ENCODE measurements at places on chromosomes 2 and 18. TPM values are rescaled to one million over a fixed set of nuclear protein-coding genes. Genes with fewer than 3 reads are reported as not detected.

- H3K27me3 ChIP-seq: no peaks in the 10 kb centered on the region
- H3K4me1 ChIP-seq: peaks cover 9% of the 10 kb centered on the region
These were observed 189.8 kb upstream of the NABP1 start for GRCh38 chr2:191488135-191488534.

Gene UGT1A1
- total RNA-seq: 2.6 TPM

DNA sequence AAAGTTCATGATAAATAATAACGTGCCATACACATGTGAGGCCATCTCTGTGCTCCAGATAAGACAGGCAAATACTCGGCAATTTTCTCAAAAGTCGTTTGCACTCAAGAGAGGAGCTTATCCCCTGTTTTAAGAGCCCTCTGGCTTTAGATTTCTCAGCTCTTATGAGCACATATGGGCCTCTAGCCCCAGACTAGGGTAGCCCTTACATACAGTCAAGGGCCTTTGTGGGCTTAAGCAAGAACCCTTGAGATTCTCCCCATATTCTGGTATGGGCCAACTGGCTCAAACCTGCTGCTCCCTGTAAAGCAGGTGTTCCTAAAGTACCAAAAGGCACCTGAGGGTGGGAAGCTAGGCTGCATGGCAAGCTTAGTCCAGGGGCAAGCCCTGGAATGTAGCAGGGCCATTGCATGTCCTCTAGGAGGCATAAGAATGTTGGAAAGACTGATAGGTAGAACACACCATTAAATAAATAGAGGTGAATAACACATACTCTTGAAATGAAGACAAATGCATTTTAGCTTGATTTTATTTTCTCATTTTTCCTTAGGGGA lies 66.1 kb downstream of the FASTKD2 start:
- H3K36me3 ChIP-seq: no peaks in the 10 kb centered on the region
- H3K27ac ChIP-seq: no peak overlapping the region
- no peak for DNase-seq
- no peaks in the 10 kb centered on the region for H3K27me3 ChIP-seq

- DNase-seq: peak; percentile 5
- peaks cover 16% of the 10 kb centered on the region for H3K4me1 ChIP-seq
- no peaks in the 10 kb centered on the region for H3K36me3 ChIP-seq
- H3K4me3 ChIP-seq: no peak overlapping the region
These were observed 185.0 kb upstream of the RASGRP3 start for GRCh38 chr2:33291278-33292013.

DNA sequence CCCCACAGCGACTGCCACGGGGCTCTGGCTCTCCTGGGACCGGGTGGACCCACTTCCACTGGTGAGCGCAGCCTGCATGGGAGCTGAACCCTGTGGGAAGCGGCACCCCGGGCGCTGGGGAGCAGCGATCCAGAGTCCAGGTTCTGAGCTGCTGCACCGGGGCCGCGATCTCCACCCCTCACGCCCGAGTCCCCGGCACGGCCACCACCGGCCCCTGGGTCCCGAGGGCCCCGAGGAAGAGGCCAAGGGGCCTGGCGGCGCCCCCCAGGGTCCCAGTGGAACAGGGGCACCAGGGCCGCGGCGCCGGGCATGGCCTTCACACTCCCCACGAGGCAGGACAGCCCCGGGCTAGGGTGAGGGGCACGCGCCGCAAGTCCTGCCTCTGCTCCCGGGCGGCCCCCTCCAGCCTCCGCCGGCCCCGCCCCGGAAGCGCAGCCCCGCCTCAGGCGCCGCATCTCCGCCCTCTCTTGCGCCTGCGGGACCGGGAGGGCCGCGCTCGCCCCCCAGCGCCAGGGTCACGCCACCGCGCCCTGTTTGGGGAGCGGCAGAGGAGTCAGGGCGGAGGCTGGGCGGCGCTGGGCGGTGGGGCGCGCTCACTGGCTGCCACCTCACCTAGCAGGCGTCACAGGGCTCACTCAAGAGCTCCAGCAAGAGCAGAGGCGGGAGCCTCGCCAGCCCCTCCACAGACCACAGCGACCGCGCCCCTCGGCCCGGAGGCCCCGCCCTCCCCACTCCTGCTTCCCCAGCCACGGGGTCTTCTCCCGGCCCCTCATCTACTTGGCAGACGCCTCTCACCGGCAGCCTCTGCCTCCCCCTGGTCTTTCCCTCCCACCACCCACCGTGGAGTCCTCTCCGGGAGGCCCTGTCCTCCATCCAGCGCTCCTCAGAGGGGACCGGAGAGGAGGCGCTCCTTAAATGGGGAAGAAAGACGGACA lies 26.8 kb downstream of the THAP4 start:
- H3K27me3 ChIP-seq: no peaks in the 10 kb centered on the region
- no peaks in the 10 kb centered on the region for H3K4me1 ChIP-seq
- DNase-seq: no peak
- H3K36me3 ChIP-seq: no peaks in the 10 kb centered on the region

Gene C2orf72
- total RNA-seq: 105 TPM

DNA sequence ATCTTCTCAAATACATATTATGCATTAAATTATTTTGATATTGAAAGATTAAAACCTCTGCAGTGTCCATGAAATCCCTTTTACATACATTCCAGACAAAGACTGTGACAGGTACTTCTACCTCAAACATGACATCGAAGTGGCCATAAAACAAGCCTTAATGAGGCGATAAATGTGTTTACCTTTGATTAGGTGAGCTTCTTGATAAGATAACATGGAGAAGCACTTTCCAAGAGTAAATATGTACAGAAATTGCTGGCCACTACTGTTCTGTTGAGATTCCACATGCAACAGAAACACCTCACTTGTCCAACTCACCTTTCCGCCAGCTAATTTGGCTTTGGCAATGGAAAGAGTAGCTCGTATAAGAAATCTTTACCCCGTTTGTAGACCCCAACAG lies 55.2 kb downstream of the ZEB2 start:
- H3K27ac ChIP-seq: no peak overlapping the region
- no peak overlapping the region for H3K4me3 ChIP-seq
- DNase-seq: peak; percentile 50
- H3K4me1 ChIP-seq: no peaks in the 10 kb centered on the region
- peaks cover 13% of the 10 kb centered on the region for H3K27me3 ChIP-seq
- no peaks in the 10 kb centered on the region for H3K36me3 ChIP-seq

DNA sequence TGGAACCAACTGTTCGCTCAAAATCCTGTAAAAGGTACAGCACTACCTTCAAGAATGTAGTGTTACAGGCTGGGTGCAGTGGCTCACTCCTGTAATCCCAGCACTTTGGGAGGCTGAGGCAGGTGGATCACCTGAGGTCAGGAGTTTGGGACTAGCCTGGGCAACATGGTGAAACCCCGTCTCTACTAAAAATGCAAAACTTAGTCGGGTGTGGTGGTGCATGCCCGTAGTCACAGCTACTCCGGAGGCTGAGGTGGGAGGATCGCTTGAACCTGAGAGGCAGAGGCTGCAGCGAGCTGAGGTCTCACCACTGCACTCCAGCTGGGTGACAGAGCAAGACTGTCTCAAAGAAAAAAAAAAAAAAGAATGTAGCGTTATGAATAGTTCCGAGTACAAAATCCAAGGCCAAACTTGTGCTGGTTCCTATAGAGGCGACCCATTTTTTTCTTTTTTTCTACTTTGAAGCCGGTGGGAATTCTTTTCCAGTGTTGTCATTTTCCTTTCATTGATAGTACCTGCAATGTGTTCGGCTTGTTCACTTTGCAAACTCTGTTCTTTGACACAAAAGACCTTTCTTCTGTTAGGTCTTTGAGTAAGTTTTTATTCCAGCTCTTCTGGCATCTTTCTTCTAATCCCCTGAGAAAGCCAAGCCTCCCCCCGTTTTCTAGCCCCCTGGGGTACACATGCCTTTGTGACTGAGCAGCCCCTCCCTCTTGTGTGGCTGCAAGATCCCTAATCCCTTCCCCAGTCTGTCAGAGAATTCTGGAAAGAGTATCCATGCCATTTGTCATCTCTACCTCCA lies 25.1 kb downstream of the INPP5D start:
- H3K27ac ChIP-seq: no peak overlapping the region
- no peak for DNase-seq
- H3K4me3 ChIP-seq: no peak overlapping the region
- H3K4me1 ChIP-seq: no peaks in the 10 kb centered on the region
- no peaks in the 10 kb centered on the region for H3K27me3 ChIP-seq

GRCh38 chr18:60372596-60372995 lies at the start of gene MC4R:
MC4R (minus strand) TSS chr18:60372775; CDS start chr18:60372349, 426 bp downstream.
- H3K27me3 ChIP-seq: no peaks in the 10 kb centered on the region
- no peak within 1 kb of the TSS for H3K4me3 ChIP-seq
- no peaks in the 10 kb centered on the region for H3K4me1 ChIP-seq
- no peaks in the 10 kb centered on the region for H3K36me3 ChIP-seq

GRCh38 chr2:17579605-17580318 lies 39.3 kb downstream of the VSNL1 start:
- no peak for DNase-seq
- H3K4me3 ChIP-seq: no peak overlapping the region
- H3K27me3 ChIP-seq: no peaks in the 10 kb centered on the region
- no peaks in the 10 kb centered on the region for H3K36me3 ChIP-seq

- no peaks in the 10 kb centered on the region for H3K36me3 ChIP-seq
- no peak for DNase-seq
- H3K27ac ChIP-seq: no peak overlapping the region
- no peaks in the 10 kb centered on the region for H3K27me3 ChIP-seq
These were observed 73.3 kb downstream of the RHOB start for GRCh38 chr2:20520128-20520527.

GRCh38 chr2:173028141-173028540 lies 47.5 kb upstream of the MAP3K20 start:
- no peak overlapping the region for H3K4me3 ChIP-seq
- no peak for DNase-seq
- peaks cover 19% of the 10 kb centered on the region for H3K4me1 ChIP-seq
- peak overlapping the region; percentile 19 for H3K27ac ChIP-seq

- DNase-seq: no peak
- H3K4me3 ChIP-seq: no peak overlapping the region
- H3K27me3 ChIP-seq: no peaks in the 10 kb centered on the region
- no peak overlapping the region for H3K27ac ChIP-seq
These were observed 1277.0 kb upstream of the SLC39A10 start for GRCh38 chr2:194380011-194380410.

Gene PAIP2B
- total RNA-seq: 9.9 TPM

- no peaks in the 10 kb centered on the region for H3K4me1 ChIP-seq
- H3K4me3 ChIP-seq: no peak overlapping the region
- no peaks in the 10 kb centered on the region for H3K36me3 ChIP-seq
These were observed 24.6 kb upstream of the TXNDC2 start for GRCh38 chr18:9861157-9861556.

- H3K4me3 ChIP-seq: no peak overlapping the region
- no peaks in the 10 kb centered on the region for H3K36me3 ChIP-seq
- peaks cover 17% of the 10 kb centered on the region for H3K4me1 ChIP-seq
- no peak overlapping the region for H3K27ac ChIP-seq
- no peak for DNase-seq
These were observed 4.7 kb upstream of the IL37 start for GRCh38 chr2:112906276-112906675.

GRCh38 chr18:59301929-59302328 lies 16.5 kb downstream of the CPLX4 start:
- no peak overlapping the region for H3K27ac ChIP-seq
- H3K36me3 ChIP-seq: no peaks in the 10 kb centered on the region
- H3K4me3 ChIP-seq: no peak overlapping the region
- no peaks in the 10 kb centered on the region for H3K4me1 ChIP-seq

Gene RIT2
- not detected for total RNA-seq

- peaks cover 8% of the 10 kb centered on the region for H3K36me3 ChIP-seq
- no peaks in the 10 kb centered on the region for H3K27me3 ChIP-seq
- peak overlapping the region; percentile 82 for H3K4me3 ChIP-seq
- H3K27ac ChIP-seq: peak overlapping the region; percentile 98
These were observed 1.1 kb downstream of the ZNF513 start for GRCh38 chr2:27379383-27379835.

GRCh38 chr2:185128346-185128745 lies 530.0 kb downstream of the ZNF804A start:
- DNase-seq: no peak
- no peak overlapping the region for H3K4me3 ChIP-seq
- H3K36me3 ChIP-seq: no peaks in the 10 kb centered on the region
- no peaks in the 10 kb centered on the region for H3K4me1 ChIP-seq

Gene ERBB4
- total RNA-seq: not detected

- no peak for DNase-seq
- no peak overlapping the region for H3K27ac ChIP-seq
- H3K36me3 ChIP-seq: no peaks in the 10 kb centered on the region
- H3K4me3 ChIP-seq: no peak overlapping the region
- no peaks in the 10 kb centered on the region for H3K4me1 ChIP-seq
- H3K27me3 ChIP-seq: no peaks in the 10 kb centered on the region
These were observed 6.1 kb upstream of the DCC start for GRCh38 chr18:52333860-52334259.

- no peak overlapping the region for H3K4me3 ChIP-seq
- no peak overlapping the region for H3K27ac ChIP-seq
- H3K4me1 ChIP-seq: no peaks in the 10 kb centered on the region
- no peaks in the 10 kb centered on the region for H3K27me3 ChIP-seq
- H3K36me3 ChIP-seq: no peaks in the 10 kb centered on the region
- DNase-seq: no peak
These were observed 68.9 kb downstream of the CAPN13 start for GRCh38 chr2:30738141-30738911.

- H3K36me3 ChIP-seq: no peaks in the 10 kb centered on the region
- H3K4me1 ChIP-seq: peaks cover 8% of the 10 kb centered on the region
- H3K4me3 ChIP-seq: no peak overlapping the region
These were observed 28.1 kb downstream of the SLC1A4 start for GRCh38 chr2:65017335-65017734.

Gene EDAR
- total RNA-seq: 0.95 TPM

GRCh38 chr2:238132463-238133450 lies 5.7 kb upstream of the KLHL30 start:
- H3K27me3 ChIP-seq: no peaks in the 10 kb centered on the region
- no peak overlapping the region for H3K27ac ChIP-seq

GRCh38 chr2:65922794-65923193 lies 490.4 kb upstream of the SPRED2 start:
- no peaks in the 10 kb centered on the region for H3K27me3 ChIP-seq
- no peak for DNase-seq
- H3K36me3 ChIP-seq: no peaks in the 10 kb centered on the region
- no peaks in the 10 kb centered on the region for H3K4me1 ChIP-seq

- no peaks in the 10 kb centered on the region for H3K4me1 ChIP-seq
- H3K36me3 ChIP-seq: no peaks in the 10 kb centered on the region
- H3K27me3 ChIP-seq: no peaks in the 10 kb centered on the region
- H3K27ac ChIP-seq: no peak overlapping the region
- DNase-seq: no peak
- H3K4me3 ChIP-seq: no peak overlapping the region
These were observed 100.4 kb upstream of the LCLAT1 start for GRCh38 chr2:30346471-30347169.

DNA sequence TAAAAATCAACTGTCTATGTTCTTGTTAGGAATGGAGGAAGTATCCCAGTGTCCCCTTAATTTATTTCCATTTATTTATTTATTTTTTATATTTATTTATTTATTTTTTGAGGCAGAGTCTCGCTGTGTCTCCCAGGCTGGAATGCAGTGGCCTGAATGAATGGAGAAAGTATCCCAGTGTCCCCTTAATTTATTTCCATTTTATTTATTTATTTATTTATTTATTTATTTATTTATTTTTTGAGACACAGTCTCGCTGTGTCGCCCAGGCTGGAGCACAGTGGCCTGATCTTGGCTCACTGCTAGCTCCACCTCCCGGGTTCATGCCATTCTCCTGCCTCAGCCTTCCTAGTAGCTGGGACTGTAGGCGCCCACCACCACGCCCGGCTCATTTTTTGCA lies 34.1 kb downstream of the MIB1 start:
- no peak overlapping the region for H3K4me3 ChIP-seq
- no peak overlapping the region for H3K27ac ChIP-seq
- H3K27me3 ChIP-seq: no peaks in the 10 kb centered on the region

- no peaks in the 10 kb centered on the region for H3K36me3 ChIP-seq
- peaks cover 14% of the 10 kb centered on the region for H3K4me1 ChIP-seq
- H3K27me3 ChIP-seq: no peaks in the 10 kb centered on the region
- DNase-seq: no peak
- H3K4me3 ChIP-seq: no peak overlapping the region
These were observed 132.2 kb upstream of the ITGB6 start for GRCh38 chr2:160332318-160332717.

Gene DCDC2C
- total RNA-seq: not detected
